ENCODE measurements at places on chromosomes 12 and 14. TPM values are rescaled to one million over a fixed set of nuclear protein-coding genes. Genes with fewer than 3 reads are reported as not detected.
A peak's percentile ranks its signal among the peaks of the same experiment; 100 is the strongest.

DNA sequence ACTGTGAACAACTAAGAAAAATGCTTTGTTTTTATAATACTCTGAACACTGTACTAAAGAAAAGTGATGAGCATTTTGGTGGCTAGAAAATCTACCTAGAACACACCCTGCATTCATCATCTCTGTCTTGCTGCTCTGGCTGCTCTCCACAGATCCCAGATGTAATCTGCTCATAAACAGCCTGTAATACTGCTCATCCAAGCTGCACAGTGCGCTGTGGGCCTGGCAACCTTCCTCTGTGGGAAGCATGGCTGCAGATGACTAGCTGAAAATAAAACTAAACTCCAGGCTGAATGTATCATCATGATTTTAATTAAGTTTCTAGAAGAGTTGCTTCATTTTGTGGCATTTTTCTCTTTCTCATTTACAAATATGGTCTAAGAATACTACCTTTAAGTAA lies 200.7 kb downstream of the SLC2A13 start:
- no peak for DNase-seq

The TGFB3 gene
- 5.6 TPM for total RNA-seq

DNA sequence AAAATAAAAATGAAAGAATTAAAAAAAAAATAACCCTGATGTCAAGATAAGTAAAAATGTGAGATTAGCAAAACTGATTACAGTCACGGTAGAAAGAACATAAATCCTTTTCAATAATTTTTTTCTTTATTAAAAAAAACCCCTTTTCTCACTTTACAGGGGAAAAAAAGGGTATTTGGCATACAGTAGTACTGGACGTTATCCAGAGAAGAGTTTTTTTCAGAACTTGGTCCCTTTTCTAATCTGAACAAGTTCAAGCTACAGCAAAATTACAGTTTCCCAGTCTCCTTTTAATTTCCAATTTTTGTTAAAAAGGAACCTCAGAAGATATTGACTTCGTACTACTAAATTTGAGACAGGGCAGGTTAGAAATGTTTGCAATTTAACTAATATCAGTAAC lies 134.7 kb upstream of the DCN start:
- no peak for DNase-seq

GRCh38 chr14:24986206-24986893 lies 63.6 kb downstream of the STXBP6 start:
- DNase-seq, result no peak

The RASSF9 gene
- 5.8 TPM for total RNA-seq

DNA sequence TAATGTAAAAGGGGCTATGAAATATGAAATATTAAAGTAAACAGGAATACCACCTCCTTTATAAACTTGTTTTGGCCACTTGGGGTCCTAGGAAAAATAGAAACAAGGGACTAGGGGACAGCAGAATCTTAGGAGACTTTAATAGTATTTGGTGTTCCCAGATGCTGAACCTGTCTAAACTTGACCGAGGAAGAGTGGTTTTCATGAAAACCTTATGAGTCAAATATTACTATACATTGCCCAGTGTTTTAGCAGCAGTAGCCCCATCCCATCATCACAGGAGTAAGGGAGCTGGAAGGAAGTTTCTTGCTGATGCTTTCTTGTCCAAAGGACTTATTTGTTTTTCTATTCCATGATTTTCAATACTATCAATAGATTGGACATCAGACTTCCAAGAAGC lies 177.5 kb upstream of the CAND1 start:
- DNase-seq, result no peak

DNA sequence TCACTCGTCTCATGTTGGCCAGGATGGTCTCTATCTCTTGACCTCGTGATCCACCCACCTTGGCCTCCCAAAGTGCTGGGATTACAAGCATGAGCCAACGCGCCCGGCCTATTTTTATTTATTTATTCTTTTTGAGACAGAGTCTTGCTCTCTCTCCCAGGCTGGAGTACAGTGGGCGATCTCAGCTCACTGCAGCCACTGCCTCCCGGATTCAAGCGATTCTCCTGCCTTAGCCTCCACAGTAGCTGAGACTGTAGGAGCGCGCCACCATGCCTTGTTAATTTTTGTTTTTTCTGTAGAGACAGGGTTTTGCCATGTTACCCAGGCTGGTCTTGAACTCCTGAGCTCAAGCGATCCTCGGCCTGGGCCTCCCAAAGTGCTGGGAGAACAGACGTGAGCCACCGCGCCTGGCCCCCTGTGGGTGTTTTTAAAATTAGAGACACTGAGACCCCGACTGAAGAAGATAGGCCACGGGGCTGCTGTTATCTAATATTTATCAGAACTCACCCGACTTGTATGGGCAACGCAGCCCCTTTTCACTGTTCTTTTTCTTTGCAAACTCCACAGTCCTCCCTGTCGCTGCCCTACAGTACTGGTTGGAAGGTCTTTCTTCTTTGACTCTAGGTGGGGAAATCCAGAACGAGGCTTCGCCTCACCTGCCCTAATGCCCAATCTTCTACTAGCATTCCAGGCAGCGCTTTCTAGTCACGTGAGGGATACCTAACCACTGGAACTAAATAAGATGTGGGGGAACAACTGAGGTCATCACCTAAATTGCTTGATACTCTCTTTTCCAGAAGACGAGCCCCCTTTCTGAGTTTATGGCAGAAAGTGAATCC lies 1.4 kb upstream of the GABARAPL1 start:
- no peak for DNase-seq

DNA sequence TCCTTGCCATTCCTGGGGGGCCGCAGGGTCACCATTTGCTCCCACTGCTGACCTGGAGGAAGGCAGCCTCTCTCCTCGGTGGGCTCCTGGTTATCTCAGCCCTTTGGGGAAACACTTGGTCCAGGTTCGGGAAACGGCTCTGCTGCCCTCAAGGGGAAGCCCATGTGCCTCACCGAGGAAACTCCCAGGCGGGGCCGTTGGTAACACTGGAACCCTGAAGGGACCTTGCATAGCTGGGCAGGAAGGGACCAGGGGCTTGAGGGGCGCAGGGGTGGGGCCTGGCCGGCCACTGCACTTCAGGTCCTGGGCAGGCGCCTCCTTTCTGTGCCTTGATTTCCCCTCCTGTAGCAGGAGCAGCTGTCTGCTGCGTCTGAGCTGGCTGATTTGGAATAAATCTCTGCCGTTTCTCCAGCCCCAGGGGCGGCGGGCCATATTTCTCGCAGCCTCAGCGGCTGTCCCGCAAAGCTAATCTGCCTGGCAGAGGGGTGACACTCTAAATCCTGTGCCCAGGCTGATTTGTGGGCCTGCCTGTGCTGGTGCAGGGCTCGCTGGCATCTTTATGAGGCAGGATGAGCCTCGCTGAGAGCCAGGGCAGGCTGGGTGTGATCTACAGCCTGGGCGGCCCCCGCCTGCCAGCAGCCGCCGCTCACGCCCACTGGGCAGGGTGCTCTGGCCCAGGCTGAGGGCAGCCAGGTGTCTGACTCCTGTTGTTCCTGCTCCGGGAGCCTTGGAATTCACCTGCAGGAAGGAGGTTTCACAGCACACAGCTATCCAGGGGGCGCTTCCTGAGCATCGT lies 49.7 kb downstream of the KIF26A start:
- DNase-seq, result no peak

- DNase-seq, result no peak
Measured at GRCh38 chr12:63151623-63152320, 771 bp upstream of the AVPR1A start.

DNA sequence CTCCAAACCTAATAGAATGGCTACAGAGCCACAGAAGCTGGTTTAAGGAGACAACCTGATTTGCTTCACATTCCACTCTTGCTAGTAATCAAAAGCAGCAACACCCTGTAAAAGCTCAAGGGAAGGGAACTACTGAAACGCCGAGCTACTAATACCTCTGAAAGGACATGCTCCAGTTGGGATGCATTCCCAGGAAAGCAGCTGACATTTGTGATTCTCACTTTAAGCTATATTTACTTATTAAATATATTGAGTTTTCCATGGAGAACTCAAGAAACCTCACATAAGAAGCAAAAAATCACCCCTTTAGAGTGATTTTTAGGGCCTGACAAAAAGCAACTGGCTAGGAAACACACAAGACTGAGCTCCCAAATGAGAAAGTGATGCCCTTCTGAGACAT lies 1073.0 kb upstream of the FLRT2 start:
- no peak for DNase-seq

DNA sequence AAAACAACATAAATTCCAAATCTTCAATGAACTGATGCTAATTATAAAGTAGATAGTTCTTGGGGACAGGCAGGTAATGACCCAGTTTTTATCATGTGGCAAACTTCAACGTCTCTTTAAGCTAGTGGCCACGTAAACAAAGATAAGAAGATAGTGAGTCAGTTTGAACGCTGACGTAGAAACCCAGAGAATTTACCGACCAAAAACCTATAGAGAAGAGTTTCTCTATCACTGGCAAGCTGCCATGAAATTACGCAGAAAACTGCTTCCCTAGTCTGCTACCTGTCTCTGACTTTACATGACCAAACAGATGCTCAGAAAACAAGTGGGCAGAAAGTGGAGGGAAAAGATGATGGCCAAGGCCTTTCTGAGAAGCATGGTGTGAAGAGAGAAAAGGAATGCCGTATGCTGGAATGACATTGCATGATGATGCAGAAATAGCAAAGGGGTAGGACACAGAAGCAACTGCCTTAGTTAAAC lies 136.3 kb downstream of the ITPR2 start:
- DNase-seq, result no peak

DNA sequence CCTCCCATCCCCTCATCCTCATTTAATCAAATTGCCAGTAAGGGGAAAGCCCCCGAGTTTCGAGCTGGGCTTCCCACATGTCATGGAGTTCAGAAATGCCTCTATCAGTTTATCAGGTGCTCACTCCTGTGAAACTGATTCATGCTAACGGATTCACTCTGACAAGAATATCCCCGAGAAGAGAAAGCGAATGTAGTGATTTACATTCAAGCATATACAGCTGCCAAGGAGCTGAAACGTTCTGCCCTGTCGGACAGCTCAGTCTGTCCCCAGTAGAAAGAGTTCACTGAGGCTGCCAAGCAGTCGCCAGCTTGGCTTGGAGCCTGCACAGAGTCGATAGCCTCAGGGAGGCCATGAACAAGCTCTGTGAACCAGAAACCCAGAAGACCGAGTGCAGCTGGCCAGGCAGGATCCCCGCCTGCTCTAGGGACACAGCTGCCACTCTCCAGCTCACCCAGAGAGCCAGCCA lies 88.4 kb downstream of the TMCC3 start:
- DNase-seq, result no peak

The POTEM gene
- not detected for total RNA-seq

The MMP17 gene
- total RNA-seq, result 4.0 TPM

GRCh38 chr14:54837508-54838149 lies 65.0 kb downstream of the GCH1 start:
- DNase-seq, result no peak

DNA sequence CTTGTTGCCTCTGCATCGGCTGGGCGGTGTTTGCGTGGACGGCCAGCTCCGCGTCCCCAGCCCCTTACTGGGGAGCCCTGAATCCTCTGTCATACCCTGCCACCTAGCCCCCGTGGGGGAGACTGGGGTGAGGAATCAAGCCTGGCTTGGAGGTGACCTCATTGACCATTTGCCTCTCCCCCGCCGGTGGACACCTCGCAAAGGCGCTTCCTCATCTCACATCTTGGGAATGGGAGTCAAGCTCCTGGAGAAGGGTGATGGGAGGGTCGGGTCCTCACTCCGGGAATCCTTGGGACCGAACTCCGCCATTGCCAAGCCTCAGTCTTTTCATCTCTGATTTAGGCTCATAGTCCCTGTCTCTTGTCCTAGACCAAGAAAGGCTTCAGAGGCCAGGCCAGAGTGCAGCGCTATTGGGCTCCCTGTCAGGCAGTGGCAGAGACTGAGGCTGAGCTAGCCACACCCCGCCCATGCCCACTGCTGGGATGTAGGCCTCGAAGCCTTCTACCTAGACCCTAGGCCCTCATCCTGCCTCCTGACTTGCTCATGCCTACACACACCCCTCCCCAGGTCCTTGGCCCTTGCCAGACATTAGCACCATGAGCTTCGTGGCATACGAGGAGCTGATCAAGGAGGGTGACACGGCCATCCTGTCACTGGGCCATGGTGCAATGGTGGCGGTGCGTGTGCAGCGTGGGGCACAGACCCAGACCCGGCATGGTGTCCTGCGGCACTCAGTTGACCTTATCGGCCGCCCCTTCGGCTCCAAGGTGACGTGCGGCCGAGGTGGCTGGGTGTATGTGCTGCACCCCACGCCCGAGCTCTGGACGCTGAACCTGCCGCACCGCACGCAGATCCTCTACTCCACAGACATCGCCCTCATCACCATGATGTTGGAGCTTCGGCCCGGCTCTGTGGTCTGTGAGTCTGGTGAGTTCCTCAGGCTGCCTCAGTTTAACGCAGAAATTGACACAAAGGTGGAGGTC lies 678 bp downstream of the TRMT61A start:
- peak; percentile 81 for DNase-seq

DNA sequence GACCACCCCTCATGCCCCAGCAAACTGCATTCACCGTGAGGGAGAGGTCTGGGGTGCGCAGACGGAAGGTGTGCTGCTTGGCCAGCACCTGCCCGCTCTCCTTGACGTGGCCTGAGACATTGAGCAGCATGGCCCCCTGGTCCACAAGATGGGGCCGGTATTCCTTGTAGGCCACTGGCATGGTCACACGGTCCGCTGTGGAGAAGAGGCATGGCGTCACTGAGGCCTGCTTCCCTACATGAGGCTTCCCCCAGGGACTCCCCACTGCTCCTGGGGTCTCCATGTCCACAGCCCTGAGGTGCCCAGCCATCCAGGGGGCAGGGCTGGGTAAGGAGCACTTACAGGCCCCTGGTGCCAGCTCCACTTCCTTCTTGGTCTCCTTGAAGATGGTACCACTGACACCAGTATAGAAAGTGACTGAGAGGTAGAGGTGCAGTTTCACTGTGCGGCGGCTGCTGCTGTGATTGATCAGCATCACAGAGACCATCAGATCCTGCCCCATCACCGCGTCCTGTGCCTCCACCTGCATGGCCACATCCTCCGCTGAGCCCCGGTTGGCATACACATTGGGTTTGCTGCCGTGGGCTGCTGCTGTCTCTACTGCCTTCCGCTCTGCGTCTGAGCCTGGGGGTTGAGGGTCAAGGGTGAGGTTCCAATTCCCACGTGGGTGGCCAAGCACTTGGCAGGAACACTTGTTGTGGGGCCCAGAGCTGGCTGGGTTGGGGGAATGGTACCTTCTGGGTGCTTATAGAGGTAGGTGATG lies 8.2 kb downstream of the TGM1 start:
- DNase-seq, result peak; percentile 68

- DNase-seq, result peak; percentile 69
Measured at GRCh38 chr14:23123419-23123818, 4.4 kb upstream of the CEBPE start.

DNA sequence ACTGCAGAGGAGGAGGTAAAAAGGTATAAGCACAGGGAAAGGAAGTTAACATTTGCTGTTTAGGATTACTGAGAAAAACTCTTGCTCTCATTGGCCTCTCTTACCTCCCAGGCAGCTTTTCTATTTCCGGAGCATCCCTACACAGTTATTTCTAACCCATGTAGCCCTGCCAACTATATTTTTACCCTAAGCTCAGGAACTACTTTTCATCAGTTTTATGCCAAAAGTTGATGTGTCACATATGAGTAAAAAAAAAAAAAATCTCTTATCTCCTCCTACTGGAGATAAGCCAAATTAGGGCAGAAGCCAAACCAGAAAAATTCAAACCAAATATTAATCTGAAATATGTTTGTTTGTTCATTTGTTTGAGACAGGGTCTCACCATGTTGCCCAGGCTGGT lies 34.4 kb upstream of the PSMA6 start:
- DNase-seq, result no peak

GRCh38 chr12:110649341-110649847 lies 35.5 kb downstream of the TCTN1 start:
- DNase-seq, result no peak

The MYO1H gene
- not detected for total RNA-seq
